Central memory CD8-positive, alpha-beta T cell (primary cell): ENCODE measurements at places on chromosomes 1 and 21.

DNA sequence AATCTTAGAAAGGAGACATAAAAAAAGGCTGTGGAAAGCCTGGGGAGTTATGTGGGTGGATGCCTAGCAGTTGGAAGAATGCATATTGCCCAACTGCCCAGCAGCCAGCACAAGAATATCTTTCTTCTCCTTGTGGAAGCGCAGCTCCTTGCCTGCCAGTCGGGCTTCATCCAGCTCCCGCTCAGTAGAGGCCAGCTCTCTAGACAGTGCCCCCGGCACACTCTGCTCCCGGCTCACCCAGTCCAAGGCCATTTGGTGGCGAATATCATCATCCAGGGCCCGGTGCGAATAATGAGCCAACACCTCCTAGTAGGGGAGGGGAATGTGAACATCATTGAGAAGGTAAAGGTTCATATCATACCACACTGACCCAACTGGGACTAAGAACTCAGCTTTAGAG lies 9.0 kb upstream of the RBM8A start:
- DNase-seq = no peak

DNA sequence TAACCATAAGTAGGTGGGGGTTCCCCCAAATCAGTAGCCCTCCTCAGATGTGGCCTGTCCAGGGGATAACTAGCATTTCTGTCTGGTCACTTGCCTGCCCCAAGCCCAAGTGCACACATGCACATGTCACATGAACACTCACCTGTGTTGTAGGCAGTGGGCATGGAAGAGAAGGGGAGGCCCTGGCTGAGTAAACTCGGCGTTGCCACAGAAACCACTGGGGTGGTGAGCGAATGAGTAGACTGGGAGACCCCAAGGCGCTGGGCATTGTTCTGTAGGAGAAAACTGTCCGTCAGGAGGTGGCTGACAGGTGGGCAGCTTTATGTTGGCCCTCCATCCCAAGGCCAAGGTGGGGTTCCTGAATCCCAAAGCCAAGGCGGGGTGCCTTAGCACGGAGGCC lies 25.6 kb downstream of the MEF2D start:
- no peak for DNase-seq

DNA sequence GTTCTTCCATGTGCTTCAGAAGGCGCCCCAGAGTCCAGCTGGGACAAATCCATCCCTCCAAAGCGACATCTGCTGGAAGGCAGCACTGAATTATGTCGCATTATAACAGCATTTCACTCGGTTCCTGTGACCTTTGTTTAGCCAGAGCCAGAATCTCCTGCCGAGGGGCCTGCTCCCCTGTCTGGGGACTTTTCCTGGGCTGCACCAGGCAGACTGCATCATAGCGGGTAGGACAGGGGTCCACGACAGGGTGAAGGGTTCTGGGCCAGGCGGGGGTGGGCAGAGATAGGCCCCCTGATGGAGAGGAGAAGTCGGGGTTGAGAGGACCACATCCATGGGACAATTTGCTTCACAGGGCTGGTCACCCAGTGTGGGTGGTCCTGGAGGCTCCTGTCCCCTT lies 276.9 kb downstream of the MATN1 start:
- DNase-seq = no peak

GRCh38 chr1:205170532-205171269 lies 40.8 kb downstream of the DSTYK start:
- no peak for DNase-seq

GRCh38 chr1:247452447-247453039 lies 5.4 kb downstream of the OR2B11 start:
- DNase-seq = no peak

GRCh38 chr1:233440951-233441401 lies 113.5 kb downstream of the MAP3K21 start:
- no peak for DNase-seq

- DNase-seq = no peak
These were observed 7.9 kb downstream of the OR2L13 start for GRCh38 chr1:248102847-248103246.
